ENCODE measurements at places on chromosomes 13 and 19.

DNA sequence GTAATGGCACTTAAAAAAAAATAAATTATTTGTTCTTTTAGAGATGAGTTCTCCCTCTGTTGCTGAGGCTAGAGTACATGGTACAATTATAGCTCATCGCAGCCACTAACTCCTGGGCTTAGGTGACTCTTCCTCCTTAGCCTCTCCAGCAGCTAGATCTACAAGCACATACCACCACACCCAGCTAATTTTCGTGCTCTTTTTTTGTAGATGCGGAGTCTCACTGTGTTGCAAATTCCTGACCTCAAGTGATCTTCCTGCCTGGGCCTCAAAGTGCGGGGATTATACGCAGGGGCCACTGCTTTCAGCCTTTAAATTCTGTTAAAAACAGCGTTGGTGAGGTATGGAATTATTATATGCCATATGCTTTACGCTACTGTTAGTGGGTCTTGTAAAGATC, 2034.0 kb downstream of the OLFM4 start:
- no peaks in the 10 kb centered on the region for H3K4me1 ChIP-seq
- no peak overlapping the region for H3K4me3 ChIP-seq
- no peaks in the 10 kb centered on the region for H3K36me3 ChIP-seq
- H3K27ac ChIP-seq: no peak overlapping the region
- DNase-seq: no peak

DNA sequence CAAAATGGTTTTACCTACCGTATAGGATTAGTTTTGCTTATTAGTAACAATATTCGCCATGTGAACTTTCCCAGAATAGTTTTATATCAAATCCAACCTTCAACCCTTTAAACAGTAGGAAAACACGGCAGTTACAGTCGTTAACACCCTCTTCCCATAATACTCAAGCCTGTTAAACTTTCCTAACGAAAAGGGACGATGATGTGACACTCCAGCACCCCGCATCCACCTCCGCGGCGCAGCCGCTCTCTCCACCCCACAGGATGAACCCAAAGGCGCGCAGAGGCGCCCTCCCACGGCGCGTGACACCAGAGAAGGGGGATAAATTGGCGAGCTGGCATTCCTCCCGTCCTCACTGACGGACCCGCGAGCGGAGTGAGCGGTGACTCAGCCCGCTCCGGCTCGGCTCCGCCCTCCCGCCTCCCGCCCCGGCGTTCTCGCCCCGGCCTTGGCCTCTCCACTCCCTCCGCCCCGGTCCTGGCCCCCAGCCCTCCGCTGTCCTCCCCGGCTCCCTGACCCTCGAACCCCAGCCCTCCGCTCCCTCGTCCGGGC, 665 bp downstream of the TUBGCP3 start:
- H3K27me3 ChIP-seq: no peaks in the 10 kb centered on the region
- peak overlapping the region; percentile 71 for H3K27ac ChIP-seq
- H3K4me1 ChIP-seq: peaks cover 52% of the 10 kb centered on the region
- H3K36me3 ChIP-seq: no peaks in the 10 kb centered on the region
- H3K4me3 ChIP-seq: peak overlapping the region; percentile 95

- DNase-seq: no peak
- peaks cover 2% of the 10 kb centered on the region for H3K36me3 ChIP-seq
- H3K27me3 ChIP-seq: no peaks in the 10 kb centered on the region
- peaks cover 29% of the 10 kb centered on the region for H3K4me1 ChIP-seq
These were observed 3.2 kb downstream of the GPR108 start for GRCh38 chr19:6734096-6734696.

DNA sequence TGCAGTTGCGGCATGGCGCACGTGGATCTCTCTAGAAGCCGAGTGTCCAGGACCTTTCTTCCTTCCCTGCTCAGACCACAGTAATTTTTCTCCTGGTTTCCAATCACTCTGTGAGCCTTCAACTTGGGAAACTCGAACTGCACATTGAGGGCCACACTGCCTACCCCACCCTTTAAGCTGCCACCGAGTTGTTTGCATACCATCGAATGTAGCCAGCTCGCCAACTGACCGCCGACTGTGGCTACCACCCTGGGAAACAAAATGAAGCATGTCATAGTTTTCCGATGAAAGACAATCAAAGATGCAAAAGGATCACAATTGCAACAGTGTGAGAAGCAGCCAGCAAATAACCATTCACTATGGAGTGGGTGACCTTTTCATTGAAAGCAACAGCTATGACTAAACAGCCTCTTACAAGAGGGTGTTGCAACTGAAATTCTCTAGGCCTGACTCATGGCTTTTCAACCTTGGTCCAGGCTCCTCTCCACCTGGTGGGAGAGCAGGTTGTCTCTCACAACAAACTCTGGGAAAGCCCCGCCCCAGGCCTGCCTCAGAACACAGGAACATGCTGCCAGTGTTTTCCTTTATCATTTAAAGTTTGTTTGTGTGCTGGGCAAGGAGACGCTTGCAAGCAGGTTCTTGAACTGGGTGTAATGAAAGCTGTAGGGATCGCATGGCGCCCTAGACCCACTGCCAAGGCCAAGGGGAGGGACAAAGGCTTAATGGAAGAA, 141.7 kb upstream of the SERP2 start:
- peaks cover 10% of the 10 kb centered on the region for H3K4me1 ChIP-seq
- no peak overlapping the region for H3K4me3 ChIP-seq
- no peaks in the 10 kb centered on the region for H3K36me3 ChIP-seq
- no peak overlapping the region for H3K27ac ChIP-seq
- H3K27me3 ChIP-seq: no peaks in the 10 kb centered on the region
- no peak for DNase-seq

- peaks cover 15% of the 10 kb centered on the region for H3K4me1 ChIP-seq
- no peak overlapping the region for H3K27ac ChIP-seq
- H3K4me3 ChIP-seq: no peak overlapping the region
- no peaks in the 10 kb centered on the region for H3K27me3 ChIP-seq
These were observed 40.6 kb downstream of the WDFY2 start for GRCh38 chr13:51624695-51625345.

DNA sequence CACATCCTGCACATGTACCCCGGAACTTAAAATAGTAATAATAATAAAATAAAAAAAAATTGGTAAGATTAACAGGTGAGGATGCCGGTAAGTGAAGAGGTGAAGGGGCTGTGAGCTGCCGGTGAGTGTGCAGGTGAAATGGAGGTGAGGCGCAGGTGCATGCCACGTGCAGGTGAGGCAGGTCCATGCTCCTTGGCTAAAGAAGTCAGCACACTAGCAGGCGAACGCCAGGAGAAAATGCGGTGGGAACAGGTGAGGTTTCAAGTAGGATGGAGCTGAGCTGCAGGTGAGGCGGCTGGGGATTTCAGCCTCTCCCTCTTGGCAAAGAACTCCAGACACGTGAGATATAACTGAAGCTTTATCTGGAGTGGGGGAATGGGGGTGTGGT, 7.5 kb upstream of the TNFSF14 start:
- no peaks in the 10 kb centered on the region for H3K27me3 ChIP-seq
- no peak overlapping the region for H3K27ac ChIP-seq
- H3K4me1 ChIP-seq: peaks cover 29% of the 10 kb centered on the region

DNA sequence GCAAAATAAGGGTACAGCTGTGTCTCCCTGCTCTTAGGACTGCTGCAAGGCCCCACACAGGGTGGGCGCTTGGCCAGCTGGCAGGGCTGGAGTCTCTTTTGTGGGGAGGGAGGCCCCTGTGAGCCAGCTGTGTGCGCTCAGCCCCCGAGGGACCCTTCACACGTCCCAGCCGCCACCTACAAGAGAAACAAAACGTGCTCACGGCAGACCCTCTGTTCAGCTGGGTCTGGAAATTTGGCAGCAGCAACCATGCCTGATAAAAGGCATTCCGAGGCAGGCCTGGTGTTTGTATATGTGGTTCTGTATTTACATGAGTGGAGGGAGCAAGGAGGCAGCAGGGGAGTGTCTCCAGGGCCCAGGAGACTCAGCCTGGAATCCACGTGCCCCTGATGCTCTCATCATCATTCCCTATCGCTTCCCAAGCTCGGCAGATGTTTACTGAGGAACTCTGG, 49.7 kb downstream of the CRTC1 start:
- peaks cover 7% of the 10 kb centered on the region for H3K4me1 ChIP-seq
- no peaks in the 10 kb centered on the region for H3K36me3 ChIP-seq
- no peak for DNase-seq
- H3K27ac ChIP-seq: no peak overlapping the region
- no peak overlapping the region for H3K4me3 ChIP-seq

- H3K27me3 ChIP-seq: peaks cover 21% of the 10 kb centered on the region
- H3K4me3 ChIP-seq: peak within 1 kb of the TSS; percentile 58
- H3K27ac ChIP-seq: no peak within 1 kb of the TSS
- no peak for DNase-seq
These were observed at the start of gene DOCK6 for GRCh38 chr19:11261971-11262839. Gene DOCK6, minus strand, starts transcription at chr19:11262524. Its CDS starts 84 bp downstream, at chr19:11262440.

GRCh38 chr13:44386913-44387556, 13.4 kb downstream of the SERP2 start:
- H3K4me1 ChIP-seq: peaks cover 28% of the 10 kb centered on the region
- no peaks in the 10 kb centered on the region for H3K27me3 ChIP-seq
- DNase-seq: peak; percentile 80
- no peaks in the 10 kb centered on the region for H3K36me3 ChIP-seq

- no peaks in the 10 kb centered on the region for H3K27me3 ChIP-seq
- no peak overlapping the region for H3K27ac ChIP-seq
- H3K4me1 ChIP-seq: peaks cover 14% of the 10 kb centered on the region
- no peak for DNase-seq
- H3K4me3 ChIP-seq: no peak overlapping the region
These were observed 434.1 kb downstream of the ZNF536 start for GRCh38 chr19:30806311-30806710.

- DNase-seq: no peak
- no peaks in the 10 kb centered on the region for H3K36me3 ChIP-seq
- no peak overlapping the region for H3K27ac ChIP-seq
- H3K27me3 ChIP-seq: peaks cover 2% of the 10 kb centered on the region
These were observed 30.5 kb upstream of the ZNF536 start for GRCh38 chr19:30341611-30342201.

DNA sequence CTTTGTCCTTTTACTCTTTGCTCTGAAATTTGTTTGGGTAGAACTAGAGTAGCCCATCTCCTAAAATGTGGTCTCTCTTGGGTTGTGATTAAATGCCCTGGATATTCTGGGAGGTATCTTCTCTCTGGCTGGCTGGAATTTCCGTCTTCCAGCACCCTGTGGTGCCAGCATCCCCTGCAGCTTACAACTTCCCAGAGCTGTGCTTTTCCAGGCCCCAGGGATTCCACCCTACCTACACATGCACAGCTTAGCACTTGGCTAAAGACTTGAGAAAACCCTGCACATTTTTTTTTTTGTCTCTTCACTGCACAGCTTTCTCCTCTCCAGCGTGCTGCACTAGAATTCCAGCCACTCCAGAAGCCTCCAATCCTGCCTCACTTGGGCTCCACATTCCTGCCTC, 334.7 kb downstream of the IRS2 start:
- no peaks in the 10 kb centered on the region for H3K27me3 ChIP-seq
- no peak overlapping the region for H3K27ac ChIP-seq
- H3K4me1 ChIP-seq: no peaks in the 10 kb centered on the region
- H3K4me3 ChIP-seq: no peak overlapping the region
- DNase-seq: no peak

- no peaks in the 10 kb centered on the region for H3K36me3 ChIP-seq
- peaks cover 3% of the 10 kb centered on the region for H3K27me3 ChIP-seq
- no peak overlapping the region for H3K27ac ChIP-seq
- H3K4me1 ChIP-seq: no peaks in the 10 kb centered on the region
- DNase-seq: no peak
These were observed 7.0 kb downstream of the KLK3 start for GRCh38 chr19:50861496-50862286.

DNA sequence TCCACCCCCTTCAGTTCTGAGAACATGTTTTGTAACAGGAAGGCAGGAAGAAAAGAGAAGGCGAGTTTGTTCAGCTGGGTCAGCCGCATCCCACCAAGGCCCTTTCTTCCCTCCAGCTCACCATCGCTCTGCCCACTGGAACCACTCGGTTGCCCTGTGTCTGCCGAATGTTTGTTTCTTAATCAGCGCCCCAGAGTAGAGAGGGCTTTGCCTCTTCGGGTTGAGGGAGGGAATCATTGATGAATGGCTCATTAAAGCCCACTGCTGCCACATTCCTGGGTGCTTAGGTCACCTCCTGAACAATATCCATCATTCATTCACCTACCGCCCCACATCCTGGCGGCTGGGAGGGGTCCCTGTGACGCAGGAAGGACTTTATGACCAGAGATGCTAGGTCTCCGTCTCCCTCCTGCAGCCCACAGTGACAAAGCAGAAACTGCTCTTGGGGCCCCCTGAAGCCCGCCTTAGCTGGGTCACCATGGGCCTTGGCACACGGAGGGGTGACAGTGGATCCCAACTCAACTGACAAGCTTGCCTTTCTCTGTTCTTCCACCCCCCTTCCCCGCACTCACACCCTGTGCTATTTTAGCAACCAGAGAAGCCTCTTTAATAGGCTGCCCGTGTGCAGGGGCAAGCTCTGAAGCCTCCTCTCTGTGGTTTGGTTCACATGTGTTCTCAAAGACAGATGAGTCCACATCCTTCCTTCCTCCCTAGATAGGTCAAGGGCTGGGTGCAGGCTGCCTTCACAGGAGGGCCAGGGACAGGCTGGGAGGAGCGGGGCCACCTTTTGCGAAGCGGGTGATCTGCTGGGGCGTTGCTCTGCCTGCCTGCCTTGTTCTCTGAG, 46.2 kb downstream of the ACTN4 start:
- no peaks in the 10 kb centered on the region for H3K27me3 ChIP-seq
- peaks cover 51% of the 10 kb centered on the region for H3K4me1 ChIP-seq
- peak; percentile 93 for DNase-seq
- H3K27ac ChIP-seq: peak overlapping the region; percentile 75
- H3K4me3 ChIP-seq: peak overlapping the region; percentile 48

- H3K4me1 ChIP-seq: peaks cover 12% of the 10 kb centered on the region
- no peak overlapping the region for H3K4me3 ChIP-seq
- peak; percentile 24 for DNase-seq
These were observed 6.9 kb downstream of the CARM1 start for GRCh38 chr19:10878253-10878652.

DNA sequence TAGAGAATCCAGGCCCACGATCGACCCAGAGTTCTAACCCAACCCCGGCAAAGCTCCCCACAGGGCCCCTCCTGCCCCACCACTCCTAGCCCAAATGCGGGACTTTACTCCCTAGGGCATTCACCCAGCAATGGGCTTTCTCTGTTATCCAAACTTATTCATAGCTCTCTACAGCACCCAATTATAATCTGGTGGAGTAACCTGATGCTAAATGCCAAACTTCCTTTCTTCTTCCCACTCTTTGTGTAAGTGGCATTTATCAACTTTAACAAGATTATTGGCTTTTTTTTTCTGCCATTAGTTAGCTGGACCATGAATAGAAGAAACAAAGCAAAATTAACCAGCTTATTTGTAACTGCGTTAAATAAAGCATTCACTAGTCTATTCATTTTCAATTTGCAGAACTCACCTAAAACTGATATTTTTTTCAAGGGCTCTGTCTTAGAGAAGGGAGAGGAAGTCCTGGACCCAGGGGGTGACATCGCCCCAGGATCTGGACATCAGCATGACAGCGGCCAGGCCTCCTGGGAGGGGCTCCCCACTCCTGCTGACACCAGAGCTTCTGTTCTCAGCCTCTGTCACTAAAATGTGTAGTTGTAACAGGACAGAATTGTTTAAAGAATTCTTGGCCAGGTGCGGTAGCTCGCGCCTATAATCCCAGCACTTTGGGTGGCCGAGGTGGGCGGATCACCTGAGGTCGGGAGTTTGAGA, 1.5 kb downstream of the FAM124A start:
- no peak overlapping the region for H3K27ac ChIP-seq
- no peaks in the 10 kb centered on the region for H3K36me3 ChIP-seq
- no peaks in the 10 kb centered on the region for H3K4me1 ChIP-seq
- no peak overlapping the region for H3K4me3 ChIP-seq
- H3K27me3 ChIP-seq: peaks cover 21% of the 10 kb centered on the region
- no peak for DNase-seq

All from common myeloid progenitor, CD34-positive (primary cell).